ENCODE measurements at places on chromosomes 5 and 9.

DNA sequence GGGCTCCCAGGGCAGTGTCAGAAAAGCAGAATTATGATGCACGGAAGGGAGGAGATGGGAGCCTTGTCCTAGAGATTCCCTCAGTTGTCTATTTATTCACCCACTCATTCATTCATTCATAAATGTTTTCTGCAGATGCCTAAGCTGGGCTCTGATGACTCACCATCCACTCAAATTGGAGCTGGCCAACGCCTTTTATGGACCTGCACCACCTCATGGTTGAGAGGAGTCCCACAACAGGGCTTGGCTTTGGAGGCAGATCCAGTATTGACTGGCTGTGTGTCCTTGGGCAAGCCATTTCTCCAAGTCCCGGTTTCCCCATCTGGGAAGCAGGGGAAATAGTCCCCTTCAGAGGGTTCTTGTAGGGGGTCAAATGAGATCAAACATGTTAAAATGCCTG is 227.8 kb downstream of the MELK start:
- no peak for DNase-seq

DNA sequence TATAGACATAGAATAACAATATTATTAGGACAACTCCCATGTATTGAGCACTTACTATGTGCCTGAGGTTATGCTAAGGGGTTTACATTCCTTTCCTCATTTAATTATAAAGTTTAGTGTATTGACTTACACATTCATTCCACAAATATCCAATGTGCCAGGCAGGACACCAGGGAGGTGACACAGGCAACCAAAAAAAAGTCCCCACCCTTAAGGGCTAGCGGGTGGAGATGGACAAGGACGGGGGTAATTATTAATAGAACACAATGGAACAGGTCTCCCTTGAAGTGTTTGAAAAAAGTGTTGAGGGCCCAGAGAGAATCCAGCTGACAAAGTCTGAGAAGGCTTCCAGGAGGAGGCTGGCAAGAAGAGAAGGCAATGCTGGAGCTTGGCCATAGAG is 5.7 kb downstream of the TBC1D2 start:
- no peak for DNase-seq

GRCh38 chr5:135218486-135218755 is 180.6 kb downstream of the MACROH2A1 start:
- DNase-seq = no peak

GRCh38 chr9:126531591-126531990 is 82.1 kb upstream of the LMX1B start:
- no peak for DNase-seq

DNA sequence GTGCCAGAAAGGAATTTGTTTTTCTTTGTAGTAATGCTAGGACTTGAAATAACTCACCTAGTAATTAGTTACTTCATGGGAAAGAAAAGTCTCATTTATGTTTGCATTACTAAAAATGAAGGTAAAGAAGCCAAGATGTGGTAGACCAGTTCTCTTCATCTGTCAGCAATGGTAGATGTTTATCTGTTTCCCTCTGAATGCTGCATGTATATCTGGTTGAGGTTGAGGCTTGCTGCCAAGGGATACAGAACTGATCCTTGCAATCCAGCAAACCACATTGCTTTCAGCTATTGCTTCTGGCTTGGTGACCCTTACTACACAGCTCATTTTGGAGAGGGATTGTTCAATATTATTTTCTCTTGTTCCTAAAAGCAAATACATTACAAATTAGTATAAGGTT is 73.6 kb downstream of the ZNF474 start:
- no peak for DNase-seq

- no peak for DNase-seq
These were observed 1049.9 kb upstream of the WWC1 start for GRCh38 chr5:167241436-167242067.

DNA sequence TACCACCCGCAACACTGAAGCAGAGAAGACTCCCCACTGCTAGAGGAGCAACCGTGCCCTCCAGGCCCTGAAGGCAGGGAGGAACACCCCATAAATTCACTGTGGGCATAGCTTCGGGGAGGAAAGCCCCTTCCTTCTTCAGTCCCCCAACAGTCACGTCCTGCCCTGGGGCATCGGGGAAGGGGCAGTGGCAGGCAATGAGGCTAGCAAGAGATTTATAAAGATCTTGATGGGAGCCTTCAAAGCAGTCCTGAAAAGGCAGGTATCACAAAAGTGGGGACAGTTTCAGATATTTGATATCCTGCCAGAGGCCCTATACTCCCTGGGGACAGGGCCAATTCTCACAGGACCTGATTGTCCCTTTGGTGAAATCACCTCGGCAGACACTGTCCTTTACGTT is 16.9 kb upstream of the TRIM14 start:
- DNase-seq = no peak

- DNase-seq = no peak
These were observed 39.0 kb downstream of the RIGI start for GRCh38 chr9:32486839-32487562.
